ENCODE measurements at places on chromosomes 13 and 19. TPM values are rescaled to one million over a fixed set of nuclear protein-coding genes. Genes with fewer than 3 reads are reported as not detected.

MBD3L2 gene
- not detected for total RNA-seq

PDCD2L gene
- 14.8 TPM for total RNA-seq

CEACAM20 gene
- not detected for total RNA-seq

PLPPR3 gene
- not detected for total RNA-seq

MEIOSIN gene
- total RNA-seq = not detected

VPS36 gene
- total RNA-seq = 29.5 TPM

SIX5 gene
- total RNA-seq = 20.3 TPM

CEP89 gene
- 18.7 TPM for total RNA-seq

FBXO27 gene
- 14.1 TPM for total RNA-seq

CPT1C gene
- total RNA-seq = 2.7 TPM

SDHAF1 gene
- total RNA-seq = 55.1 TPM

SIGLEC8 gene
- total RNA-seq = 0.66 TPM

GPR183 gene
- total RNA-seq = 23.3 TPM

RPS19 gene
- total RNA-seq = 1,077 TPM

MAB21L1 gene
- 2.9 TPM for total RNA-seq

FGF22 gene
- total RNA-seq = 2.1 TPM

ZNF541 gene
- total RNA-seq = 0.17 TPM

CCL25 gene
- total RNA-seq = not detected

TYROBP gene
- total RNA-seq = 49.0 TPM

PDX1 gene
- not detected for total RNA-seq

All from esophagus muscularis mucosa (tissue), 4 donors.